ENCODE measurements at places on chromosomes 13 and 19.
A peak's percentile ranks its signal among the peaks of the same experiment; 100 is the strongest.

- no peak for DNase-seq
These were observed 583.0 kb upstream of the SPRY2 start for GRCh38 chr13:80923907-80924306.

DNA sequence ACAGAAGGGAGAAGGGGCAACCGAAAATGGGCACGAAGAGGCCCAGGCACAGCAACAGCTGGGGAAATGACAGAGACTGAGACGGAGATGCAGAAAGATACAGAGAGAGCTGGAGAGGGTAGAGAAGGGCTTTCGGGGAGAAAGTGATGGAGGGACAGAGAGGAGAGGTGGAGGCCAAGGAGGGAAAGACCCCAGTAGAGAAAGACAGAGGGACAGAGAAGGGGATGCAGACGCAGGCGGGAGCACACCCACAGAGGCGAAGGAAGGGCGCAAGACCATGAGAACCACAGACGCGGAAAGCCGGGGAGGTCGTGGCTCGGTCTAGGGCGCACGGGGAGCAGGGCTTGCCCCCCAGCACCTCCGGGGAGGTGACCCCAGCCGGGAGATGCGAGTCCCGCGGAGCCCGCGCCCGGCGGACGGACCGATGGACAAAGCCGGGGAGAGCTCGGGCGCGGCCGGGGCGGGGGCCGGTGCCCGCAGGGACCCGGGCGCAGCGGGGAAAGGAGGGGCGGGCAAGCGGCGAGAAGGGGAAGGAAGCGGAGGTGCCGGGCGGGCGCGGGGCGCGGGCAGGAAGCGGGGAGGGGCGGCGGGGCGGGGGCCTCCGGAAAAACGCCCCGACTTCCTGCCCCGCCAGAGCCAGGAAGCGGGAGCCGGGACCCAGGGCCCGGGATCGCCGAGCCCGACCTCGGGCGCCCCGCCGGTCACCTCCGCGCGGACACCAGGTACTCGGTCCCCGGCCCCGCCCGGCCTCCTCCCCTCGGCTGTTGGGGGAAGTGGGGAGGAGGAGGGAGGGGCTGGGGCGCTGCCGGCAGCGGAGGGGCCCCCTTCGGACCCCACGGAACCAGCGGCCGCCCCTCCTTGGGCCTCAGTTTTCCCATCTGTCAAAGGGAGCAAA lies at the start of gene ARHGEF1:
Gene ARHGEF1 (plus strand): TSS at position 617 of the 895 bp plus-strand sequence. CDS start 4,899 bp downstream, outside the sequence.
- no peak for DNase-seq

DNA sequence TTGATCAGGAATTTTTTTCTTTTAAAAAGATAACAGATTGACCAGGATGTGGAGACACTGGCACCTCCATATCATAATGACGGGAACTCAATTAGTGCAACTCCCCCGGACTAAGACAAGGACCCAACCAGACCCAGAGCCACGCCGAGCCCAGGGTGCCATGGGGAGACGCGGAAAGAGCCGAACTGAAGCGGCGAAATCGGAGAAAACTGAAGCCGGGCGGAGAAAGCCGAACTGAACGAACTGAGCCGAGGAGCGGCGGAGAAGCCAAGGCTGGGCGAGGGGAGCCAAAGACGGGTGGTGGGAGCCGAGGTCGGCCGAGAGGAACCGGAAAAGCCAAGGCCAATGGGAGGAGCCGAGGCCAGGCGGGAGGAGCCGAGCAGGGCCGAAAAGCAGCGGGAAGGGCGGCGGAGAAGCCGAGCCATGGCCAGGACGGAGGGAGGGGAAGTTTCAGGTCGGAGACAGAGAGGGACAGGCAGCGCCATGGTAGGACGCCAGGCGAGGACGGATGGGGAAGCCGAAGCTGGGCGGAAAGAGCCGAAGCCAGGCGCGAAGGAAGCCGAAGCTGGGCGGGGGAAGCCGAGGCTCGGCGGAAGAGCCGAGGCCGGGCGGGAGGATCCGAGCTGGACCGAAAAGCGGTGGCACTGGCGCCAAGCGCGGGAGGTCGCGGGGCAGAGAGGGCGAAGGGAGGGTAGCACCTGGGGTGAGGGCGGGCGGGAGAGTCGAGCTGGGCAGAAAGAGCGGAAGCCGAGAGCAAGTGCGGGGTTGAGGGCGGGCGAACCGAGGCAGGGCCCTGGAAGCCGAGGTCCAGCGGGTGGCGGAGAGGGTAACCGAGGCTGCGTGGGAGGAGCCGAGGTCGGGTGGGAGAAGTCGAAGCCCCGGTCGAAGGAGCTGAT lies 29.4 kb downstream of the ZNF557 start:
- peak; percentile 98 for DNase-seq

DNA sequence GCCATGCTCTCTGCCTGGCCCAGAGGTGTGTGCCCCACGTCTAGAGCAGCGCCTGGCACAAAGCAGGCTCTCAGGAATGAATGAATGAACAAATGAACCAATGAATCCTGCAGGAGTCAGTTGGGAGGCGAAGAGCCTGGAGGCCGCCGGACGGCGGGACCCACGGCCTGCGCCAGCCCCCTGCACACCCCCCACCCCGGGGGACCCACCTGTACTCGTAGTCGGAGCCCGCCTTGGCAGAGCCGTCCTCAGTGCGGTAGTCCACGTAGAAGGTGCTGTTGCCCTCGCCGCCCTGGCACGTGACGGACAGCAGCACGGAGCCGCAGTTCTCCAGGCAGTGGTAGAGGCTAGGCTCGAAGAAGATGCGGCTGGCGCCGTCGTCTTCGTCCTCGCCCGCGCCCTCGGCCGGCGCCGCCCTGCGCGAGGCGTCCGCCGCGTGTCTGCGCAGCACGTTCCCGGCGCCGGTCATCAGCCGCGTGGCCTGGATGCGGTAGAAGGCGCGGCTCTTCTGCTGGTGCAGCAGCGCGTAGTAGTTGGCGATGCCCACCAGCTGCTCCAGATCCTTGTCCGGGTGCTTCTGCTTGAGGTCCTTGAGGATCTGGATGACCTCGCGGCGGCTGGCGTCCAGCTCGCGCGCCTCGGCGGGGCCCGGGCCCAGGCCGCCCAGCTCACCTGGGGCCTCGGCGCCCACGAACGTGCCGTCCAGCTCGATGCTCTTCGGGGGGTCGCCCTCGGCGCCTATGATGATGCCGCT lies 14.8 kb downstream of the SLC8A2 start:
- no peak for DNase-seq

- DNase-seq, result peak; percentile 50
These were observed 19.0 kb downstream of the LYL1 start for GRCh38 chr19:13083627-13084026.

DNA sequence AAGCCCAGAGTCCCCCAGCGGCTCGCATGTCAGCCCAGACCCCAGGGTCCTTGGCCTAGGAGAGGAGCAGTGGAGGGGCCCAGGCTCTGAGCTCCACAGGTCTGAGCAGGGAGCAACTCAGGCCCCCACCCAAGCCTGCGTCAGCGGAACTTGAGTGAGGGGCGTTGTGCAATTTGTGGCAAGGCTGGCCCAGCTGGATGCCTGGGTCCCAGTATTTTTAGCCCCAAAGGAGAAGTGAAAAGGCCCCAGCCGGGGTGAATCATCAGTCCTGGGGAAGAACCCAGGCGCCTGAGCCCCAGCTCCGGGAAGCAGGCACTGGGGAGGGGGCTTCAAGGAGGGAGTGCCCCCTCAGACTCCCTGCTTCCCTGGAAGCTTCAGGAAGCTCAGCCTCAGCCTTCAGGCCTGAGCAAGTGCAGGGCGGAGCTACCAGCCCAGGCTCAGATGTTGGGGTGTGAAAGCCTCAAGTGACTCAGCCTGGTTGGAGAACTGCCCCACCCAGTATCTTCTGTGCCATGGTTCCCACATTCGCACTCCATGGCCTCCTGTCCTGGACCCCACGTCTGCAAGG lies 7.2 kb downstream of the MED29 start:
- DNase-seq, result no peak

GRCh38 chr13:24032252-24032651 lies 128.3 kb upstream of the SPATA13 start:
- no peak for DNase-seq

- DNase-seq, result no peak
These were observed 275.0 kb upstream of the MIR17HG start for GRCh38 chr13:91072486-91072885.

GRCh38 chr13:44918326-44919103 lies 70.8 kb downstream of the NUFIP1 start:
- DNase-seq, result peak; percentile 80

DNA sequence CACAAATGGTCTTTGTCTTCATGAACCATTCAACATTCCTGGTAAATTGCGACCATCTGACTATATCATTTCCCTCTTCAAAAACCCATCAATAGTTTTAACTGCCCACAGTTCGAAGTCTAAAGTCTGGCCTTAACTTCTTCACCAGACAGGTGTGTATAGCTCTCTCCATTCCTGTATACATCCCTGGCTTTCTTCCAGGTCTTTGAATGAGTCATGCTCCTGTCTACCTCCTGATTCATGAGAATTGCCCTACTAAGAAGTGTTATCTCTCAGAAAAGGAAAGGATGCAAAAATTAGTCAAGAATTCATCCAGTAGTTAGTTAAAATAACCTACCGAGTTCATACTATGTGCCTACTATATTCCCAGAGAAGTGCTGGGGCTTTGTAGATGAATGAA lies 225.0 kb downstream of the TBC1D4 start:
- no peak for DNase-seq

DNA sequence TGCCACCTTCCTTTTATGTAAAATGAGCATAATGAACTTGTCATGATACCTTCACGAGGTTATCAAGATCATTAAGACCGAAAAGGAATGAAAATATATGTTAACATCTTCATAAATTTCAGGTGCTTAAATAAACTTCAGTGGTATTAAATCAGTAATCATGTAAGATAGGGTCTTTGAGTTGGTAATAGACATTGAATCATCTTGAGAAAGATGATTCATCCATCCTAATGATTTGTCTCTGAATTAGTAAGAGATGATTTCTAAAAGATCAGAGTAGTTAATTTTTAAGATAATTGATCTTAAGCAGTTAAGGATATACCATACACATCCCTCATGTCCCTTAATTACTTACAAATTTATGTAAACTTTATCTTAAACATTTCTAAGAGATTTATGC lies 52.0 kb downstream of the COG3 start:
- DNase-seq, result no peak

- no peak for DNase-seq
These were observed 4.1 kb downstream of the ZNF805 start for GRCh38 chr19:57244513-57244912.

DNA sequence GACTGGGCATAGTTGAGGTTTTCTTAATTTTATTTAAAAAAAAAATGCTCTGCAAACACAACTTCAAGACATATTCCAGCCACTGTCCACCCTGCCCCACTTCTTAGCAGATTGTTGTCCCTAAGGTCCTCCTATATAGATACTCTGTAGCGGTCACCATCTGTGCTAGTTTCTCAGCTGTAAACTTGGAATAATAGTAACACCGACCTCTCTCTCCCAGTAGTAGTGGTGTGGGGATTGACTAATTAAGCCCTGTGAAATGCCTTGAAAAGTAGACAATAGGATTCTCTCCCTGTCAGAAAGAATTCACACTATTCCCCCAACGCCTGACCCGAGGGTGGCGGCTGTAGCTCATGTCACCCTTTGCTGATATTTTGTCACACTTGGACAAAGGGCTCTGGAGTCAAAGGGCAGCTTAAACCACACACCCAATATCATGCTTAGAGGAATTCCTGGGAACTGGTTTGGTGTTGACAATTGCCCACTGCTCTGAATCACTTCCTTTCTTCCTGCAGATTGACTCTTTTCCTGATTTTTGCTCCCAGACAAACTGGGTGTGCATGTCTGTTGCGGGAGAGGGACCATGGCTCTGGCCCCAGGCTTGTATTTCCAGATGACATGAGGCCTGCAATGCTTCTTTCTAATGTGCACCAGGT lies 9.2 kb upstream of the SERP2 start:
- DNase-seq, result no peak

DNA sequence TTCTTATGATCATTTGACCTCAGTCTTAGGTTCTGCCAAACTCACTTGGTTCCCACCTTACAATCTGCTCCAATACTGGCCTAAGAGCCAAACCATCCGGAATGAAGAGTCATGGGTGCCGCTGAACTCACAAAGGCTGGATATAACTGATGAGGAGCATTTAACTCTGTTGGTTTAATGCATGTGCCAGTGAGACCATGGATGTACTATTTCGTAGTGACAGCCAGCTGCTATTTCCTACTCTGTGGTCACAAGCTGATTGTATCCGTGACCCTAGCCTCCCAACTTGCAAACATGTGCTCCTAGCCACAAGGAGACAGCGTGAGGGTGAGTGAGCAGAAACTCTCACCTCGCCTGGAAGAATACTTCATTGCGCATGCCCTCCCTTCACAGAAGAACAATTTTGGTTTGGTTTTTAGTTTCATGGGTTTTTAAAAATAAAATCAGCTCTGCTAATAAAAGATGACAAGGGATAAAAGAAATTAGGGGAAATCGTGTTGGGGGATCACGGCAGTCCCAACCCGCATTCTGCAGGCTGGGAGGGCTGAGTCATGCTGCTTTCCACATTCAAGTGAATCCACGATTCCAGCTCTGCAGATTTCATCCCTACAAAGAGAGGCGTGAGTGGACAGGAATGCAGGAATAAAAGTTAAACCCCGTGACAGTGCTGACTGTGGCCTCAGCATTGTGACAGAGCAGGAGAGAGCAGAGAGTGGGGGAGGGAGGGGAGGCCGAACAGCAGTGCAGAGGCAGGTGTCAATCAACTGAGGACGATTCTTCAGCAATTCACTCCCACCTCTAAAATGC lies 66.8 kb upstream of the RAP2A start:
- DNase-seq, result no peak

- DNase-seq, result no peak
These were observed 32.2 kb downstream of the TMEM255B start for GRCh38 chr13:113791226-113791625.

DNA sequence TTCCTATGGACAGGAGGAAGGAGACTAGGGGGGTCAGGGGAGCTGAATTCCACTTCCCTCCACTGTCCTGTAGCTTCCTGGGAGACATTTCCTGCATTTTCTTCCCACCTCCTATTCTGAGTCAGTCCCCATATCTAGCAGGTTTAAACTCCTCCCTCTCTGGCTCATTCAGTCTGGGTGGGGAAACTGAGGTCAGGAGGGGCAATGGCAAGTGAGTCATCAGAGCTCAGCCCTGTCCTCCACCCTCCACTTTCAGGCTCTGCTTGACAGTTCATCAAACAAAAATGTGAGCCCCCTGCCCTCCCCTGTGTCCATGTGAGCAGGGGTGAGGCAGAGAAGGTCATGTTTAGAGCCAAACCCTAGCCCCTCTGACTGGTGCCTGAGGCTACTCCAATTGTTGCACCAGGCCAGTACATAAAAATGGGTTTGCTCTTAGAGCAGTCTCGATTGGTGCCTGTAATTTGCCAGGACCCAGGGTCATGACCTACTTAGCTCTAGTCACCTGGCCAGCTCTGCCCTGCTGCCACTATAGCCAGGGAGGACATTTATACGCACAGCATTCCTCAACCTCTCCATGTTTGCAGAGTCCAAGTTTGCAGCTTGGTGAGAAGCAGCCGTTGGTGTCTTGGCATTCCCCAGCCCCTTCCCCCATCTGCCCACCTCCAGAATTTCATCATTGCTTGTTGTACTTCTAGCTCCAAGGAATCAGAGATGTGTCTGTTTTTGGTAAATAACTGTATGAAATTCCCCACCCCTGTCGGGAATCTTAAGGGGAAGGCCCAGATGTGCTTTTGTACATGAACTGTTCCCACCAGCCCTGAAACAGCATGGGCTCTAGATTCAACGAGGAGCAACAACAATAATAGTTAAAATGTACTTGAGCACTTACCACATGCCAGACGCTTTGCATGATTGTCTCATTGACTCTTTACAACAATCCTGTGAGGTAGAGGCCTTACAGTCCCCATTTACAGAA lies 20.7 kb downstream of the SAMD4B start:
- no peak for DNase-seq

All from DMS79 treated with DMSO at 0.1 percent for 48 hours (cell line).